ENCODE measurements at places on chromosomes 6 and 20.

- no peak for DNase-seq
Measured at GRCh38 chr6:133359256-133359655, 118.1 kb downstream of the EYA4 start.

GRCh38 chr6:36676141-36677058 lies 2.1 kb upstream of the CDKN1A start:
- DNase-seq, result no peak

- DNase-seq, result no peak
Measured at GRCh38 chr6:52405243-52405642, 14.9 kb upstream of the EFHC1 start.

DNA sequence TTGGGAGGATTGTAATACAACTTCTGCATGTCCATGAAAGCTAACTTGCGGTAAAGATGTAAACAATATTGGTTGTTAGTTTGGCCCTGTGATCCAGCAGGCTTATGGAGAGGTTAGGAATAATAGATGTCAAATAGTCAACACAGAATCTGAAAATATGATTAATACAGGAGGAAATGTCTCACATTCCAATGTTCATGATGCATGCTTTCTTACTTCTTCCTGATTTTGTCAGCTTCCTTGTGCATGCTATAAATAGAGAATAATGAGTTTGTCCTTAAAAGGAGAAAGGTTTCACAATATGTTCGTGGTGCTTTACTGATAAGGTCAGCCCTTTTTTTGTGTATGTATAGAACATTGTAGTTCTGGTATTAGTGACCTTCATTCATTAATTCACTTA lies 136.7 kb downstream of the MMUT start:
- DNase-seq, result peak; percentile 19

DNA sequence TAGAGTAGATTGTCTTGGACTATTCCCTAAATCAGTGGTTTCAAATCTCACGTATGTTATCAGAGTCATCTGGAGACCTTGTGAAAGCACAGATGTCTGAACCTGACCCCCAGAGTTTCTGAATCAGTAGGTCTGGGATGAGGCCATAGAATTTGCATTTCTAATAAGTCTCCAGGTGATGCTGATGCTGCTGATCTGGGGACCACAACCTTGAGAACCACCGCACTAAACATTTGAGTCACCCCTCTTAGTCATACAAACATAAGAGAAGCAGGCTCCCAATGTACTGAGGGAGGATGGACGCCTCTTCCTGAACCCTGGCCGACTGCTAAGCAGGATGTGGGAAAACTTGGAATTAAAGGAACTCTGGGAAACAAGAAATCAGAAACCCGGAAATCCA lies 187.8 kb upstream of the PRDM1 start:
- no peak for DNase-seq

- no peak for DNase-seq
Measured at GRCh38 chr6:129262661-129263060, 379.7 kb downstream of the LAMA2 start.

DNA sequence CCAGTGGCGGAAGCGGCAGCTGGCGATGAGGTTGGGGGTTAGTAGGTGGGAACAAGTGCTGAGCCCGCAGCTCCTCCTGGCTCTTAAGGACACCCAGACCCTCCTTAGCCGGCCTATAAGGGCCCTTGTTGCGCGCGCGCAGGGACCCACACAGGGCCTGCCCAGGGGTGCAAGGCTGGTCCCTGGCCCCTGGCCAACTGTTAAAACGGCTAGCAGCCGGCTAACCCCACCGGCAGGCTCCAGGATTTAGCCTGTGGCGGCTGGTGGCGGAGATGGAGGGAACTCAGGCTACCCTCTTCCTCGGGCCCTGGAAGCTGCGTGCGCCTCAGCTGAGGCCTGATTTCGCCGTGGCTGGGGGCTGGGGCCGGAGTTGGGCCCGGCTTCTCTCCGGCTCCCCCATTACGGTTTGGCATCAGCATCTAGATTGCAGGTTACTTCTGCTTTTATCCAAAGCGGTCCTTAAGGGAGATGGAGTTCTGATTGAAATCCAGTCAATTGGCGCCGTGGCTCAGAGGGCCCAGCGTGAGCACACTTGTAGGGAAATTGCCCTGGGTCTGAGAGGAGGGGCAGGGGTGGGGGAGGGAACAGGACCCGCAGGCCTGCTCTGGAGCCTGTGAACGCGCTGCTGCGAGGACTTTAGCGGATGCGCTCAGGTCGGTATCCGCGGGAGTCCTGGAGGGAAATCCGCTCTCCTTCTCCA lies 36.9 kb upstream of the CCDC167 start:
- DNase-seq, result no peak

DNA sequence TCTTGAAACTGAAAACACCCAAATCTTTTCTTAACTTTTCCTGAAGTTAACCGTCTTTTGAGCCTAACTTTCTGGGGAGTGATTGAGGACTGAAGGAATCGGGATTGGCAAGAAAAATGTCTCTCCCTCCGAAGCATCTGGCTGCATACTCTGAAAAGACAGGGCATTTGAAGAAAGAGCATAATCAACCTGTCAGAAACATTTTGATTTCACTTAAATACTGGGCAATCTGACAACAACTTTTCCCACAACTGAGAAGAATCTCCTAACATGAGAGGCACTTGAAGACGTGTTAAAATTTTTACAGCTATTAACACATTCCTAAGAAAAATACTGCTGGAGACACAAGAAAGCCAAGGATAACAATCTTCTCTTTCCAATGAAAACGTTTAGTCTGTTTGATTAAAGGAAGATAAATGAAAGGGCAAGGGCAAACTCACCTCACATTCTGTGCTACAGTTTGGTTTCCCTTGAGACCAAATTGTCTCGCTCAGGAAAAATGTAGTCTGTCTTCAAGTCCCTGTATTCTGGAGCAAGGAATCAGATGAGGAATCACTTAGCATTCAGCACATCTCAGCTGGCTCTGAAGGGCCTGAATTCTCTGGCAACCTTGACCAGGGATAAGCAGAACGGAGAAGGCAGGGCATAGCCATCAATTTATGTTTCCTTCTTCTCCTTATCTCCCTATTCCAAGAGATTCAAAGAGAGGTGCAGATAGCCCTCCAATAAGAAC lies 76.1 kb downstream of the TBX18 start:
- DNase-seq, result no peak

GRCh38 chr20:20465252-20465651 lies 97.3 kb downstream of the INSM1 start:
- DNase-seq, result no peak

GRCh38 chr20:23147964-23148730 lies 62.0 kb upstream of the CD93 start:
- peak; percentile 56 for DNase-seq

- DNase-seq, result no peak
Measured at GRCh38 chr6:125302840-125303511, 1.2 kb upstream of the HDDC2 start.

DNA sequence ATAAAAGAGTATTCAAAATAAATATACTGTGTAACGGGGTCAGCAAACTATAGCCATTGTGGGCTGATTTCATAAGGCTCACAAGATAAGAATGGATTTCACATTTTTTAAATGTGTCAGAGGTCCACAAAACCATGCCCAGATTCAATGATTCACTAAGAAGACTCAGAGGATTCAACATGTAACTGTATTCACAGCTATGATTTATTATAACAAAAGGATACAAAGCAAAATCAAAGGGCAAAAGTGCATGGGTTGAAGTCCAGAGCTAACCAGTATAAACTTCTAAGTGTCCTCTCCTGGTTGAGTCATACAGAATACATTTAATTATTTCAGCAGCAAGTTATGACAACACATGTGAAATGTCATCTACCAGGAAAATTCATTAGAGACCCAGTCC lies 49.2 kb downstream of the TBC1D32 start:
- no peak for DNase-seq

- DNase-seq, result no peak
Measured at GRCh38 chr6:142165227-142165626, 18.2 kb downstream of the VTA1 start.

GRCh38 chr20:32970973-32971300 lies 33.3 kb downstream of the SUN5 start:
- DNase-seq, result no peak

GRCh38 chr20:22020201-22020600 lies 314.7 kb downstream of the PAX1 start:
- DNase-seq, result no peak

DNA sequence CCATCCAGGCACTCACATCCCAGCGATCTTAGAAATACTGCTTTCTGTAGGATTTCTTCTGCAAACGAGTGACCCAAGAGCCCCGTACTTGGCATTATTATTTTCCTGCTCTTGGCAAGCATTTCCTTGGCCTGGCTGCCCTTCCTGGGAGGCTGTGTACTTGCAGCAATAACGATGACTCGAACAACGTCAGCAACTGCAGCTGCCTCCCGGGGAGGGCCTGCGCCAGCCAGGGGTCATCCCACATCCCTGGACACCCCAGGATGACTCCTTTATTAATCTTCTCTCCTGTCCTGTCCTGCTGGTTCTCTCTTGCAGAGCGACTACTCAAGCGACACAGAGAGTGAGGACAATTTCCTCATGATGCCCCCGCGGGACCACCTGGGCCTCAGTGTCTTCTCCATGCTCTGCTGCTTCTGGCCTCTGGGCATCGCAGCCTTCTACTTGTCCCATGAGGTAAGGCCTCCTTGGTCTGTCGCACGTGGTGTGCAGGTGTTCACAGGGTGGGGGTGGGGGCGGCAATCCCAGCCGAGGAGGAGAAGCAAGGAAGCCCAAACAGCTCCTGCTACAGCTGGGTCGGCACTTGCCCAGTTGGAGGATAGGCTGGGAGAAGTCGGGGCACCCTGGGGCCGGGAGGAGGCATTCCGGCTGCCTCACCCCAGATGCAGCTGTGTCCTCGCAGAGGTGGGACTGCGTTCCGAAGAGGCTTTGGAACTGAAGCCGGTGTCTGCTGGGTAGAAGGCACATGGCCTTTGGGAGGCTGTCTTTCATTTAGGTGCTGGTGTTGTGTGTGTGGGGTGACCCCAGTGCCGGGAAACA lies 115.3 kb downstream of the SYNDIG1 start:
- DNase-seq, result no peak

DNA sequence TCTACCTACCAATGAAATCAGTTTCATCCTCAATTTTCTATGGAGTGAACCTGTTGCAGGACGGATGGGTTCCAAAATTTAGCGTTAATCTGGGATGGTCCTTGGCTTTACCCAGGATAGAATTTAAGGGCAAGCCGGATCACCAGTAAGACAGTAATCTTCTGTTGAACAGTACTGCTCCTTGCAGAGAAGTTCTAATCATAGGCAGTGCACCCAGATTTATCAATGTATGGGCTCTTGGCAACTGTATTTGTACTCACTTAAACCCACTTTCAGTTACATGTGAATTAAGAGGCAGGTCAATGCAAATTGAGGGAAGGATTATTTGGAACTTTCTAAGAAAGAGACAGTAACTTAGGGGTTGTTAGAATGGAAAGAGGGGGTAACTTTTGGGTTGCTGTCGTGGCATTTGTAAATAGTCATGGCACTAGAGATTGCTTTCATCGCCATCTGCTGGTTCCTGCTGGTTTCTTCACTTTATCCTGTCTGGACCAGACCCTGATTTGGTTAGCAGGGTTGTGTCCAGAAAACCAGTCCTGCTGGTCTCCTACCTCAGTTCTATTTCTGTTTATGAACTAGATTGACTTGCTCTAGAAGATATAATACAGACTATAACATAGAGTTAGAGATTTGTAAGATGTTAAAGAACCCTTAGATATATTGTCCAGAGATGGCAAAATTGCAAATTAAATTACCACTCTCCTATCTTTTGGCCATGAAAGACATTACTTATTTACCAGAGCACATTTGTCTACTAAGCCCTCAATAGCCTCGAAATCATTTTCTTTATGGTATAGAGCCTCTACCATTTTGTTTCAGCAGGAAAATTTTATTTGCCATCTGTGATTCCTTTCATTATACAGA lies 646.3 kb downstream of the UTRN start:
- DNase-seq, result no peak

- peak; percentile 19 for DNase-seq
Measured at GRCh38 chr6:41286544-41287346, at the start of gene TREM1. TREM1 (minus strand) TSS chr6:41286682; CDS start chr6:41286655, 27 bp downstream.

DNA sequence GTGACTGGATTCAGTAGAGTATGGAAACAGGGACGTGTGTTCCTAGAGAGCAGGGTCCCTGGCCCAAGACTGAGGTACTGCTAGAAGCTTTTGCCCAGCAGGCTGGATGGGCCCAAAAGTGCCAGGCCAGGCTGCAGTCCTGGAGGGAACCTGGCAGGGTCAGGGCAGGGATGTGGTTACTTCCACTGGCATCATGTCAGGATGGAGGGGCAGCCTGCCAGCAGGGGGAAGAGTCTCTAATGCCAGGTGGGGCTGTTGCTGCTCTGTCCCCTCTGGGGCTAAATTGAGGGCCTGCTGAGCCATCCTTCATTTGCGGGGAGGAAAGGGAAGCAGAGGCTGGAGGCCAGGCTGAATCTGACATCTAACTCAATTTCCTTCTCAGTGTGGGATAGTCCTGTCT lies 17.2 kb downstream of the ZDHHC14 start:
- no peak for DNase-seq
